ENCODE measurements at places on chromosomes 16 and 17. TPM values are rescaled to one million over a fixed set of nuclear protein-coding genes. Genes with fewer than 3 reads are reported as not detected.

DNA sequence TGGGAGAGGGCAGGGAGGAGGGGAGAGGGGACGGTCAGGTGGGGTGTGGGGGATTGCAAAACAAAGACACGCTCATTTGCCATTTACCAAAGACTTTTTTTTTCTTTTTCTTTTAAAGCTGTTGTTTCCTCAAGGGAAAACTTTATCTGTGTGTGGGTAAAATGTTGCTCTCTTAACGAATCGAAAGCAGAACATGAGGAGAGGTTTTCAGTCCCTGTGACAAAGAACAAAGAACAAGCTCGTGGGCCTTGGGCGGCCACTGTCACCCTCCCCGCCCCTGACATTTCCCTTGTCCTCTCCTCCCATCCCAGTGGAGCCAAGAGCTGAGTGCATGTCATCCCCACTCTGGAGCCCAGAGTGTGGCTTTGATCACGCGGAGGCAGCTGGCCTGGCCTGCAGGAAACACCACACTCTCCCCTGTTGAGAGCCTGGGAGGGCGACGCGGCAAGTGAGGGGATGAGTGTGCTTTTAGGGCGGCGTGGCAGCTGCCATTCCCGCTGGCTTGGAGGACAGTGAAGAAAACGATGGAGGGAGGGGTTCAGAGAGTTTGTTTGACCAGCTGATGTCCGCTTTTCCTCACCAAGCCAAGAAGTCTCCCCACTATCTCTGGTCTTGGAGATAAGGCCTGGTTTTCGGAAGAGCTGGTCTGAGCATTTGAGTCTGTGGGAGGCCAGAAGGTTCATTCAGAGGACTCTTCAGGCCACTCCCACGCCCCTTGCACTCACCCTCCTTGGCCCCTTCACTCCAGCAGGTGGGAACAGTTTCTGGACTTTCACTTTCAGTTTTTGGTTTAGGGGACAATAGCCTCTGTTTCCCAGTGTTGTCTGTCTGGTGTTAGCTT, 11.4 kb downstream of the CCR7 start:
- H3K4me3 ChIP-seq, result no peak overlapping the region
- no peak for DNase-seq
- H3K4me1 ChIP-seq, result peaks cover 5% of the 10 kb centered on the region
- peaks cover 21% of the 10 kb centered on the region for H3K27me3 ChIP-seq
- H3K36me3 ChIP-seq, result no peaks in the 10 kb centered on the region
- H3K27ac ChIP-seq, result no peak overlapping the region

The LGALS3BP gene
- 137 TPM for polyA plus RNA-seq

The DOC2A gene
- polyA plus RNA-seq, result 0.26 TPM

The ZNF385C gene
- polyA plus RNA-seq, result 0.03 TPM

DNA sequence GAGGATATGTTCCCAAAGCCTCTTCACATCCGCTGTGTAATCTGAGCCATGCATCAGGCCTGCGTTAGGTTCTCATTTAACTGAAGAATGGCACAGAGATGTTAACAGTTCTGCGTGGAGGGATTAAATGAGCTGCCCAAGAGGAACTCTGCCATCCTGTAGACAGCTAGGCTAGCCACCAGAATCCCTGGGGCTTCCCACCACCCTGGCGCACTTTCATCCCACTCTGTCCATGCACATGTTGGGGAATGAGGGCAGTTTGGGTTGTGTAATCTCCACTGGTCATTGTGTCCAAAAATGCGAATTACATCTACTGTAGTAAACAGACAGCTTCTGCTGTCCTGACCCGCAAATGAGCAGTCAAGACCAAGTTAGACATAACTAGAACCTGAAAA, 1.0 kb upstream of the GLG1 start:
- peaks cover 19% of the 10 kb centered on the region for H3K4me1 ChIP-seq
- H3K27ac ChIP-seq, result no peak overlapping the region
- no peak for DNase-seq
- no peaks in the 10 kb centered on the region for H3K36me3 ChIP-seq

Data from keratinocyte (primary cell).